ENCODE measurements at places on chromosomes 4 and X.

DNA sequence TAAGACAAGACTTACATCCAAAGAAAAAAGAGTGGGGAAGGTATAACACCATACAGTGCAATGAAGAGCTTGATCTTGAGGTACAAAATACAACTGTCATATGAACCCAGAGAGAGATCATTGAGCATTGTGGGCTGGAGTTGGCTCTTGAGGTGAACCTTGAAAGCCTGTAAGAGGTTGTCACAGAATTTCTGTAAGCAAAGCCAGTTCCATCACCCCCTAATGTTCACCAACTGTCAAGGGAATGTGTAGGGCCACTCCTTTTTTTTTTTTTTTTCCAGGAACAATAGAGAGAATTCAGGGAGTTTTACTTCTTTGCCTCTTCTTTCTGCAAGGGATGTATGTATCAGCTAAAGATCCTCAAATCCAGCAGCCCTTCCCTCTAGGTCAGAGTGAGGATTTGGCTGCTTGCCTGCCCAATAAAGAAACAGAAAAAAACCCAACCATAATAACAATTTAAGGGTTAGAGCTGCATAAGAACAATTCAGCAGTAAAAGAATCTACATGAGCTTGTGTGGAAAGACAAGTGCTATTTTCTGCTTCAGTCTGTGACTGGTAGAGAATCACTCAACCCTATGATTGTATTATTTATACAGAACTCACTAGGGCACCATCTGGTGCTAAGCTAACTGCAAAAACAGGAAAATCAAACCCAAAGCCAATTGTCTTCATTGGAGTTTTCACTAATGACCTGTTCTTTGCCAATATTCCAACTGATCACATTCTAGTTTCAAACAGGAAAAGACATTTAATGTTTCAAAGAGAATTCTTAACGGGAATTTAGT is 217.5 kb upstream of the TEX13C start:
- no peak for DNase-seq

- DNase-seq = no peak
Observed at GRCh38 chrX:37998586-37999262, 7.6 kb upstream of the SYTL5 start.

DNA sequence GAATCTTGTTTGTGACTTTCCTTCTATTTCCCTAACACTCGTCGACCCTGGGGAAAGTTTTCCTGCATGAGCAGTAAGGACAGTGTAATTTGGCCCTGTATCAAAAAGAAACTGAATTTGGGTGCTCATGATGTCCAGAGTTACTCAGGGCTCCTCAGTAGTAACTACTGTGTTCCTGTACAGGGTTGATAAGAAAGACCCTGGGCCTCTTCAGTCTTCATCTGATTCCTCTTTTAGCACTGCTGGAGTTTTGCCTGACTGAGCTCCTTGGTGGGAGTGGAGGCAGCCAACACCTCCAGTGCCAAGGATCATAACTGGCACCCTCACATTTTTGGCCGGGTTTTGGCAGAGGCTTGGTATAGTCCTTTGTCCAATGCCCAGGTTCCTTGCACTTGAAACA is 7.1 kb upstream of the AREG start:
- no peak for DNase-seq

GRCh38 chrX:100895365-100896075 is 21.4 kb upstream of the NOX1 start:
- DNase-seq = peak; percentile 24

DNA sequence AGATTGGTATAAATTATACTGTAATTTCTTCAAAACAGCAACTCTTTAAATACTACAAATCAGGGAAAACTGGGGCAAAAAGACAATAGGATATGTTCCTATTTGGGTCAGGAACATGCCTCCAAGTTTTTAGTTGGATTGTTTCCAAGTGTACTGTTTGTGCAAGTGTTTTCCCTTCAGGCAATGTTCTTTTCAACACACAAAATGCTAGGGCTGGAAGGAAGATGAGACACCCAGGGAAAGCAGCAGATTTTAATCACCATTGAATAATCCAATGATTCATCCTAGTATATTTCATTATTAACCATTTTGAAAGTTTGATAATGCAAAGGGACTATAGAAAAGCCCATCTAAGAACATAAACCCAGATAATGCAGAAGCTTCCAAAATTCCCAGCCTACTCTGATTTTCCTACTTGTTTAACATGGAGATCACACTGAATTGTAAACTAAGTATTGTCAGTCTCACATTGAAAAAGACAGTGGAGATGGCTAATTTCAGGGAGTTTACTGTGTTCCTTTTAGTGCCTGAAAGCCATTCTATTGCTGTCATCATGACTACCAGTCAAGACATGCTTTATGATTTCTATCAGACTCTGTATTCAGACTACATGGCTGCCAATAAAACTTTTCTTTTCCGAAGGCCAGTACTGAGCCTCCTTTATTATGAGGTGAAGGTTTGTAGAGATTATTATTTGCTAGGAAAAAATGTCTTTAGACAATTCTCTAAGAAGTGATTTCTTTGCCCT is 38.6 kb downstream of the COL4A6 start:
- no peak for DNase-seq

- no peak for DNase-seq
Observed at GRCh38 chr4:41448934-41449333, 89.0 kb upstream of the LIMCH1 start.

GRCh38 chrX:154412468-154412867 is 1.1 kb downstream of the TAFAZZIN start:
- peak; percentile 62 for DNase-seq

DNA sequence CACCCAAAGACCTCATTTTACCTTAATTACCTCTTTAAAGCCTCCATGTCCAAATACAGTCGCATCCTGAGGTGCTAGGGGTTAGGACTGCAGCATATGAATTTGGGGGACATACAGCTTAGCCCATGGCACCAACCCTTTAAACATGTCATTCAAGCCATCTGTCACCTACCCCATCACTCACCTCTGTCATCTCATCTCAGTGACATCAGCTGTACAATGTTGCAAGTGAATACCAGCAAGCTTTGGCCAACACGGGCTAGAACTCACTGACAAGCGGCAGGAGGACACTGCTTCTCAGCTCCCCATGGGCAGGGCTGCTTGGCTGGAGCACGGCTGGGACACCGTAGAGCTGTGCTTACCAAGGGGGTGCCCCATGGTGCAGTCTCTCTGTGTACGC is 107.5 kb downstream of the STK32B start:
- no peak for DNase-seq

DNA sequence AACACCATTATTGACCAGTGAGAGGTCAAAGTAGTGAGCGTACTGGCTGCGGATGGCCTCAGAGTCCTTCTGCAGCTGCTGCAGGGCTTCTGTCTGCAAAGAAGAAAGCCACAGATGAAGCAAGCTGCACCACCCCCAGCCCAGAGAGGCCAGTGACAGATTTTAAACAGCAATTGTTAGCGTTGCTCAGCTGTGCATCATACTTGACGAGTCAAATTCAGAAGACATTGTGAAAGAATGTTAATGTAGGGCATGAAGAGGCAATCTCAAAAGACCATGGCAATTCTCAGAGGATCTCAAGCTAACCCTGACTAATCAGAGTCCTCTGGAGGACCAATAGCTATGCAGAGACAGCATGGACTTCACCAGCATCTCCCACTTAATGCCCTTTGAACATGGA is 16.6 kb downstream of the DKC1 start:
- no peak for DNase-seq

- peak; percentile 3 for DNase-seq
Observed at GRCh38 chr4:37762294-37762990, 64.0 kb upstream of the PGM2 start.

- DNase-seq = no peak
Observed at GRCh38 chrX:46386511-46386910, 158.7 kb downstream of the ZNF674 start.

DNA sequence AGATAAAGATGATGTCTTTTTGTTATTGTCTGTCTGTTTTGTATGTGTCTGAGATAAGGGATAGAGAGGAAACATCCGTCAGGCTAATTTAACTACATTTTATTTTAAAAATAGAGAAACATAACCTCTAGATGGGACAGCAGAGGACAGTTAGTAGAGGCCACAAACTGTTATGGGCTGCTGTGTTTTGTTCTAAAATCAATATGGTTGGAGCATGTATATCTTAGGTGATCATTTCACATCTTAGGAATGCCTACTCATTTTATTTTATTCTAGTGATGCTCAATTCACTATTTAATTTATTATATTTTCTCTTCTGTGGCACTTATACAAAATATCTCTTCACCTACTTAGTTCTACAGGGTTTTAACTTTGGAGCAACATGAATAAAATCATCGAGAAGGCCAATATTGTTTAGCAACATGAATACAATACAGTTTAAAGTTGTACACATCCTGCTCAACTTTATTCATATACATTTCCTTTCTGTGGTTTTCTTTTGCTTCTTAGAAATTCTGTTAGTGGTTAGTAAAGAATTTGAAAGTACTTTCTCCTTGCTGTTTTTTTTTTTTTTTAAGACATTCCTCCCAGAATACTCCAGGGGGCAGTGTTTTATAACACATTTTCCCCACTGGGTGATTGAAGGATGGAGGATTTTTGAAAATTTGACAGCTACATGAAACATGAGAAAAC is 392.9 kb downstream of the UNC5C start:
- DNase-seq = no peak

DNA sequence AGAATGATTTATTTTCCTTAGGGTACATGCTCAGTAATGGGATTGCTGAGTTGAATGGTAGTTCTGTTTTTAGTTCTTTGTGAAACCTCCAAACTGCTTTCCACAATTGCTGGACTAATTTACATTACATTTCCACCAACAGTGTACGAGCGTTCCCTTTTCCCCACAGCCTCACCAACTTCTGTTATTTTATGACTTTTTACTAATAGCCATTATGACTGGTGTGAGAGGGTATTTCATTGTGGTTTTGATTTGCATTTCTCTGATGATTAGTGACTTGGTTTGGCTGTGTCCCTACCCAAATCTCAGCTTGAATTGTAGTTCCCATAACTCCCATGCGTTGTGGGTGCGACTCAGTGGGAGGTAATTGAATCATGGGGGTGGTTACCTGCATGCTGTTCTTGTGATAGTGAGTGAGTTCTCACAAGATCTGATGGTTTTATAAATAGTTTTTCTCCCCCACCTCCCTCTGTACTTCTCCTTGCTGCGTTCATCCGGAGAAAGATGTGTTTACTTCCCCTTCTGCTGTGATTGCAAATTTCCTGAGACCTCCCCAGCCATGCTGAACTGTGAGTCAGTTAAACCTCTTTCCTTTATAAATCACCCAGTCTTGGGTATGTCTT is 95.1 kb downstream of the GBA3 start:
- no peak for DNase-seq

DNA sequence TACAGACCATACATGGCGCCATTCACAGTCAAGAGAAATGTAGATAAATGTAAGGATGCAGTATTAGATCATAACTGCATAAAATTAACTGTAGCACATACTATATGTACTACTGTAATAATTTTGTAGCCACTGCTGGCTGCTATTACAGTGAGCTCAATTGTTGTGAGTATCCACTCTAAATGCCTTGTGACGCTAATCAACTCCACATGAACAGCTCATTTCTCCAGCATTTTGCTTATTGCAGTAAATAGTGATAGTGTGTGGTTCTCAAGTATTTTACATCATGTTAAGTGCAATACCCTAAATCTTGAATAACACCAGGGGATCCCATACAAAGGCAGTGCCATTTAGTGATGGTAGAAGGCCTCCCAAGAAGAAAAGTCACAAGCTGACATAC is 21.2 kb downstream of the FGFBP1 start:
- DNase-seq = no peak

DNA sequence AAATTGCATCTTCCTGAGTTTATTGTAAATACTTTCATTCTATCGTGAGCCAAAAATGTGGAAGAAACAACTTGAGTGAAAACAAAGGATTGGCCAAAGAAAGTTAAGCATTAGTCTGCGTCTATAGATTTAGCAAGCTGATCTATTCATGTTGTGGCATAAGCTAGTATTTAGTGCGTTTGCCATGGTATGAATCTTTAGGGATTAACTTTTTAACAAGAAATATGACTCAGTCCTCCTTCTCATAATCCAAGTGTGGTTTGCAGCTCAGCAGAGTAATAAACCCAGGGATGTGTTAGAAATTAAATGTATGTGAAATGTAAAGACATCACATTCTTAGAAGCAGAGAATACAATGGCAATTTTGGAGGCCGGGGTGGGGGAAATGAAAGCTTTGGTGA is 1110.9 kb downstream of the NLGN4X start:
- no peak for DNase-seq

- peak; percentile 80 for DNase-seq
Observed at GRCh38 chr4:99816545-99817308, at the start of gene DAPP1. Gene DAPP1, plus strand, starts transcription at chr4:99816827. Its CDS starts 87 bp downstream, at chr4:99816914.

DNA sequence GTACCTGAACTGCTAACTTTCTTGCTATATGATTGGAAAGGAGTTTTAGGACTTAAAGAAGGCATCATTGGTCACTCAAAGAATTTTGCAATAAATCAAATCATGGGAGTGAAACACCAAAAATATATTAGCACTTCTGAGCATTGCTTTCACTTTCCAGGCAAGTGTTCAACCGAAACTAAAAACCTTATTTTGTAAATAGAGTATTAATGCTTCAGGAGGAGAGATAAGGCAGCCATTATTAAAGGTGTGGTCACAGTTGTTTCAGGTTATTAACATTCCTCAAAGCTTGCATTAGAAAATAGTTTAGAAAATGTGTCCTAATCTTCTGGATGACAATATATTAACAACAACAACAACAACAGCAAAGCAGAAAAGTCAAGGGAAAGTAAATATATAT is 92.3 kb upstream of the TLL1 start:
- DNase-seq = no peak

DNA sequence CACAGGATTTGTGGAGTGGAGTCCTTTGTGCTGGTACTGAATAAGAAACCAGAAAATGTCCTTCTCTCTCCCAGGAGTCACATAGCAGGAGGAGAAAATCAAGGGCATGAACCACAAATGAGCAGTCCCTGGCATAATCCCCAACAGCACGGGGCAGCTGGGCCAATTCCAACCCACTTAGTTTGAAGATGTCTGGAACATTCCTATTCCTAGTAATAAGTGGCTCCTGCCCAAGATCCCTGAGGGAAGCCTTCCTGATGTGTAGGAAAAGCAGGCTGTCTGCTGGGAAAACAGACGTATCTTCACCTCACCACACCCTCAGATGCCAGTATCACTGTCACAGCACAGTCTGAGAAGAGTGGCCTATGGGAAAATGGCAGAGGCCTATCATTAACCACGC is 182.8 kb upstream of the MAP3K15 start:
- DNase-seq = no peak

- DNase-seq = peak; percentile 3
Observed at GRCh38 chr4:136864604-136865185, 667.6 kb downstream of the PCDH18 start.

DNA sequence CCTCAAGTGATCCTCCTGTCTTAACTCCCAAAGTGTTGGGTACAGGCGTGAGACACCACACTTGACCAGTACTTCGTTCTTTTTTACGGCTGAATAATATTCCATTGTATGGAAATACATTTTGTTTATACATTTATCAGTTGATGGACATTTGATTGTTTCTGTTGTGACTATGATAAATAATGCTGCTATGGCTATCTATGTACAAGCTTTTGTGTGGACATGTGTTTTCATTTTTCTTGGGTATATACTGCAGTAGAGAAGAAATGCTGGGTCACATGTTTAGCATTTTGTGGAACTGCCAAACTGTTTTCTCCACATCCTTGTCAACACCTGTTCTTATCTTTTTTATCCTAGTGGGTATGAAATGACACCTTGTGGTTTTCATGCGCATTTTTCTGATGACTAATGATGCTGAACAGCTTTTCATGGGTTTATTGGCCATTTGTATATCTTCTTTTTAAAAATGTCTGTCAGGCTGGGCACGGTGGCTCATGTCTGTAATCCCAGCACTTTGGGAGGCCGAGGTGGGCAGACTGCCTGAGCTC is 37.3 kb downstream of the SAT1 start:
- DNase-seq = no peak

All from CD4-positive, alpha-beta T cell treated with Interleukin-17A for 4 hours (primary cell).